ENCODE measurements at places on chromosomes 5 and 9.
A peak's percentile ranks its signal among the peaks of the same experiment; 100 is the strongest.

DNA sequence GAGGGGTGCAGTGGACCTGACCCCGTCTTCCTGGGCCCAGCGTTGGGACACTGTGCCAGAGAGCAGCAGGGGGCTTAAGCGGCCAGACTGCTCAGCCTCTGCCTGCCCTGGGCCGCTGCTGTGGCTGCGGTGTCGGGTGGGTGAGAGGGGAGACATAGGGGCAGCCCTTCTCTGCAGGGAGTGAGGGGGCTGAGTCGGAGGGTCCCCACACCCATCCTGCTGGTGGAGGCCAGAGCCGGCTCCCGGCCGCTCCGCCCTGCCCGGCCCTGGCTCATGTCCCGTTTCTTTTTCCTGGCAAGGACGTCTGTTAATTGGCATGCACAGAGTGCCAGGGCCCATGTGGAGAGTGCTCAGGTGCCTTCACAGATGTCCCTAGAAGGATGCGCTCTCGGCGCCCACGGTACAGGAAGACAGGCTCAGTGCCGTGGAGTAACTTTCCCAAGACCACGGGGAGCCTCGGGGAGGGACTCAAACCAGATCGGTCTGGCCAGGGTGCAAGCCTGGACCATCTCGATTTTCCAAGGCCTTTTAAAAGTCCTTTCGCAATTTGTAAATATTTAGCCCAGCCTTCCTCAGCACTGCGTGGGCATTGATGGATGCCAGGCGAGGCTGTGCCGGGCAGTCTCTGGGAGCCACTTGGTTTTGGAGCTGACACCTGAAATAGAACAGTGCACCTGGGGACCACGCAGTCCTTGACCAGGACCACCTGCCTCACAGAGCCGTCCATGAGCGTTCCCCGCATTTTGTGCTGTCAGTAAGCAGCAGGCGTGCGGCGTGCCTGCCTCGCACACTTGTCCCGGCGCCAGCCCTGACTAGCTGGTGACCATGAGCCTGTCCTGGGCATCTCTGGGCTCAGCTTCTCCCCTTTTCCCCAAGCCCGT, 60.9 kb downstream of the RXRA start:
- DNase-seq = no peak

- DNase-seq = no peak
Measured at GRCh38 chr5:133035224-133035623, 8.9 kb upstream of the ZCCHC10 start.

DNA sequence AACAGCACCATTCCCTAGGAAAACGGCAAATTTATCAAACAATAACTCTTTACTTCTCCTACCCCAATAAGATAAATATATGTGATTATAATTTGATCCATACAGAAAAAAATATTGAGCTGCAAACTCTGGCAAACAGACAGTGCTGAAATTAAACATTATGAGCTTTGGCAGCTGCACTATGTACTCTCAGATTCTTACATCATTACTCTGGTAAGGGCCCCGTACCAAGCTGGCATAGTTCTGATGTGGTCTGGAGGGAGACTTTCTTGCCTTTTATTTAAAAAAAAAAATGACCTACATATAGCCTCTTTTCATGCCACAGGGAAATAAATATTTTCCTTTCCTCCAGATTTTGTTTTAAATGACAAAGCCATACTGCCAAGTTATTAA, 95.0 kb downstream of the NR6A1 start:
- DNase-seq = no peak

DNA sequence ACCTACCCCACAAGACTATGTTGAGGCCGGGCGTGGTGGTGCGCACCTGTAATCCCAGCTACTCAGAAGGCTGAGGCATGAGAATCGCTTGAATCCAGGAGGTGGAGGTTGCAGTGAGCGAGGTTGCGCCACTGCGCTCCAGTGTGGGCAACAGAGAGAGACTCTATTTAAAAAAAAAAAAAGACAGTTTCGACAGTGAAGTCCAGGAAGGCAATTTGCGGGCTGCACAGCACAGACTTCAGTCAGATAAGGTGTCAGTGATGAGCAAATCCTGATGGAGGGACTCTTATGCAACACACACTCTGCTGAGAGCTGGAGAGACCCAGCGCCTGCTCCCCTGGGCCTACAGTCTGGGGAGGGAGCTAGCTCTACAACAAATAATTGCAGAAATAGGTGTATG, 14.2 kb downstream of the CCNJL start:
- no peak for DNase-seq

DNA sequence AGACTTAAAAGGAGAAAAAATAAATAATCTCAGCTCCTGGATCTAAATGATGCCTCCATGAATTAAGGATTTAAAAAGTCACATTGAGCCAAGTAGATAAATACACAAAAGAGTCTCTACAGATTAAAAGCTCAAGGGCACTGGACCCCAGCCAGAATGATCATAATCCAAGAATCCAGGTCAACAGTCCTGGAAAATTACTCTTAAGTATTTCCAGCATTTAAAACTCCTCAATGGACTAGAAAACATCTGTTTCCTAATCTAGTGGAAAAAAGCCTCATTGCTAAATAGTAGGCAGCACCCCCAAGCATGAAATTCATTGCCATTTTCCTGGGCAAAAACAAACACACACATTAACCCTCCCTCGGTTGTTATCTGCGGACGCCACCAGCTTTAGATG, 96.8 kb downstream of the FRMD3 start:
- DNase-seq = no peak

DNA sequence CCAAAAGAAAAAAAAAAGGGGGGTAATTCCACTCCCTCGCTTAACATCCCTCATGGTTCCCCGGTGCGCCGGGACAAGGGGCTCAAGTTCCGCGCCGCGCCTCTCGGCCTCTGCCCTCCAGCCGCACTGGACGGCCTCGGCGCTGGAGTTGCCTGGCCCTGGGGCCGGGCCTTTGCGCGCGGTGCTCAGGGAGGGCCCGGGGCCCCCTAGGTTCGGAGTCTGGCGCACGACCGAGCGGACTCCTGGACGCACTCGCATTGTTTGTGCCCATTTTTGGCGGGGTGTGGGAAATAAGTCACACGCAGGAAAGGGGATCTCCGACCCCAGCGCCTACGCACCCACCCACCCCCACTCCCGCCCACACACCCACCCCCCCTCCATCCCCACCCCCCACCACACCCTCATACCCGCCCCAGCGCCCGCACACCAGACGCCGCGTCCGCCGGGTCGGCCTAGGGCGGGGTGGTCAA, 381 bp downstream of the MED22 start:
- peak; percentile 68 for DNase-seq
